ENCODE measurements at places on chromosomes 7 and 10.

DNA sequence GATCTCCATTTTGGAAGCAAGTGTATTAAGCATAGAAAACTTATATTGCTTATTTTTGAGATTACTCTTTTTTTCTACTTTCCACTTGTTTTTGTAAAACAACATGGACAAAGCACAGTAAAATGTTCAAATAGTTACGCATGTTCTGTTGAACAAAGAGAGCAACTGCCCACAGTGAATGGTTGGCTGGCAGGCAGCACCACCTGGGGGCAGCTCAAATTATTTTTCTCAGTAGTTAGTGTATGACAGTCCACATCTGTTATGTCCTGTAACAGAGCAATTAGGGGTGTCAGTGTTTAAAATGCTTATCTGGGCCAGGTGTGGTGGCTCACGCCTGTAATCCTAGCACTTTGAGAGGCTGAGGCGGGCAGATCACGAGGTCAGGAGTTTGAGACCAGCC, 46.1 kb upstream of the CACUL1 start:
- no peak for DNase-seq

GRCh38 chr7:17139081-17139480, 159.4 kb upstream of the AHR start:
- no peak for DNase-seq

GRCh38 chr7:40836218-40836617, 701.4 kb downstream of the SUGCT start:
- no peak for DNase-seq

DNA sequence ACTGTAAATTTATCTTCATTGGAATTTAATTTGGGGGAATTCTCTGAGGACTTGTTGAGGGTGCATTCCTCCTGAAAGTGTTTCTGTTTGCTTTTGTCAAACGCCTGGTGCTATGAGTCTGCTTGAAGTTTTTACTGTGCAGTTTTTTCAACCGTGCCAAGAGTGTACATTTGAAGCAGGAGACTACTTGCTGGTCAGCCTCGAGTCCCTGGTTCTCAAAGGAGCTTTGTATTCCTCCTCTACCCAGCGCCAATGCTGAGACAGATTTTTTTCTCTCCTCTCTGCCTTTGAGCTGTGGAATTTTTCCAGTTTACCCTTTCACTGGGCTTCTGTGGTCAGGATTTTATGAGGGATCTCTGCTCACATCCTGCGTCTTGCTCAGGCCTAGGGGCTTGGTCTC, 62.1 kb downstream of the NPY start:
- DNase-seq: no peak

DNA sequence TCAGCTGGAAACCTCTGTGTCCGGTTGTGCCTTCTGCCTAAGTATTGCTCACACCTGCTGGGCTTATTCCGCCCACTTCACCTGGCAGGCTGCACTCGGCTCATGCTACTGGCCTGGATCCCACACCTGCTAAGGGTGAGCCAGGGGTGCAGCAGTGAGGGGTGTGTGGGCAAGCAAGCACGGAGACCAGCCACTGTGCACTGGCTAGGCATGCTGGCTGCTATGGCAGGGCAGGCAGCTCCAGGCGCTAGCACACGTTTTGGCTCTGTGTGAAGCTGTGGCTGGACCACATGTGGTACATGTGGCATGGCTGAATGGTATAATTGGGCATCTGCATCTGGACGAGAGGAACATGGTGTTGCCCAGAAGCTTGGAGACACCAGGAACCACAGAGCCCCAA, 940.7 kb downstream of the NRG3 start:
- no peak for DNase-seq
